ENCODE measurements at places on chromosomes 2 and 18.

- no peak for DNase-seq
Observed at GRCh38 chr18:48292782-48293424, 116.3 kb downstream of the ZBTB7C start.

DNA sequence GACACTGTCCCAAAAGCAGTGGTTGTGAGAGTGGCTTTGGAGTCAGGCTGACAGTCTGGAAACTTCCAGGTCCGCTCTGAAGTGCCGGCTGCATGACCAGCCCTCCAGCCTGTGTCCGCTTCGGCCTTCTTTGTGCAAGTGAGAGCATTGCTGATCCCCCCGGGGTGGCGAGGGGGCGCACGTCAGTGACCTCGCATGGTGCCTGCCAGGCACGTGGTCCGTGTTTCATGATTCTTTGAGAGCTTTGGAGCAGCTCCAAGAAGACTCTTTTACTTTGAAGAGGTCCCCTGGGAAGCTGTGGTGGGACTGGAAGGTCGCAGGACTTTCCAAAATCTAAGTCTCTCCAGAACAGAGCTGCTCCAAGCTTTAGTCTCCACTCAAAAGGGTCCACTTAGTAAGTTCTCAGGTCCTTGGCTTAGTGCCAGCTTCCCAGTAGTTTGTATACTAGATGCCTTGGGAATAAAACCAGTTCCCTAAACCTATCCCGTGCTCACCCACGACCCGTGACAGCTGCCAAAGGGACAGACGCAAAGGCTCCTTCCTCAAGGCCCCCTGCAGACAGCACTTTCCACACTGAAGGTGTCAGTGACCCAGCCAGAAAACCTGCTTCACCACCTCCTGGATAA is 68.8 kb downstream of the ADI1 start:
- no peak for DNase-seq

GRCh38 chr2:40477361-40477760 is 25.5 kb upstream of the SLC8A1 start:
- no peak for DNase-seq

DNA sequence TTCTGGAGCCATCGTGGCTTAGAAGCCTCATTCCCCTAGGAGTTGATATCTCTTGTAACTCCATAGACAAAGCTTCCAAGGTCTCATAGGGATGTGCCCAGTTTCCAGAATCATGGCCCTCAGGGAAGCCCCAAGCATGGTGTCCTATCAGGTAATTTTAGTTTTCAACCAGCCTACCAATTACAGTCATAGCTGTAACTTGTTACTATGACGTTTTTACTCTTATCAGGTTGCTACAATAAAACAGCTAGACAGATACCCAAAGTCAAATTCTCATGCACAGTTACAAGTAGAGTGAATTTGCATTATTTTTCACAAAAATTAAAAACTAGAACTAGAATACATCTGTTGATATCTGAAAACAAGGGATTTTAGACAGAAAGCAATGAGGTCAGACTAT is 8.9 kb downstream of the LYPD6 start:
- no peak for DNase-seq

DNA sequence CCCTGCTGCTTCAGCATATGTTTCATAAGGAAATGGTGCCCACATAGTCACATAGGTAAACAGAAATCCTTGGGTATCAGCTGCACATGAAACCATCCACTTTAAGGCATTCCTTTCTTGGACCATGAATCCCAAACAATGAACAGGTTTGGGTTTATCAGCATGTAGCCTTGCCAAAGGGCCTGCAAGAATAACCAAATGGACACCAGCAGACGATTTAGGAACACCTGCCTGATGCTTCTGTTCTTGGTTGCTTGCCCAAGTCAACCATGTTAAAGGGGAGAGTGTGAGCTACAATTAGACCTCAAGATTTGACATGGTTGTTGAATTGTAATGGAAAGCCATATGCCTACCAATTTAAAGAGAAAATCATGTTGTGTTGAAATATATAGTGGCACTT is 1342.7 kb upstream of the PIK3C3 start:
- no peak for DNase-seq

All from germinal center (tissue), 1 donor.